ENCODE measurements at places on chromosomes 7 and 10. TPM values are rescaled to one million over a fixed set of nuclear protein-coding genes. Genes with fewer than 3 reads are reported as not detected.
A peak's percentile ranks its signal among the peaks of the same experiment; 100 is the strongest.

VSTM2A gene
- total RNA-seq, result 0.12 TPM

PTPRE gene
- total RNA-seq, result 0.93 TPM

GRCh38 chr10:7605565-7606295 is 61.0 kb downstream of the ITIH5 start:
- no peak for DNase-seq

GRCh38 chr7:92830532-92831110 is 5.8 kb downstream of the CDK6 start:
- no peak for DNase-seq

- no peak for DNase-seq
Observed at GRCh38 chr7:5226921-5227785, 37.1 kb downstream of the WIPI2 start.

DNA sequence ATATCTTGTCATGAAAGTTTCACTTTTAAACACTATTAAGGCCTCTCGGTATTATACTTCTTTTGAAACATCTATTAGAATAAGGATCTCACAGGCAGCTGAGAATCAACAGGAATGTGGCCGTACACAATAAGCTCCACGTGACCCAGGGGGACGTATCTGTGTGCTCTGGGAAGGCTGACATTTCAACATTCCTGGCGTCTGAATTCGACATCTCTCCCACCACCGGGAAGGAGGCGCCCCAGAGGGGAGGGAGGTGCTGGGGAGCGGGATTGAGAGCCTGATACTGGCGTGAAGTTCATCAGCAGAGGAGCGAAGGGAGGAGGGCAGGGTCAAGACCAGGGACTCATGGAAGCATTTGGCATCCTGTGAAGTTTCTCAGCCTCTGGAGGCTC is 401.3 kb downstream of the DNAJB6 start:
- DNase-seq, result peak; percentile 86

DNA sequence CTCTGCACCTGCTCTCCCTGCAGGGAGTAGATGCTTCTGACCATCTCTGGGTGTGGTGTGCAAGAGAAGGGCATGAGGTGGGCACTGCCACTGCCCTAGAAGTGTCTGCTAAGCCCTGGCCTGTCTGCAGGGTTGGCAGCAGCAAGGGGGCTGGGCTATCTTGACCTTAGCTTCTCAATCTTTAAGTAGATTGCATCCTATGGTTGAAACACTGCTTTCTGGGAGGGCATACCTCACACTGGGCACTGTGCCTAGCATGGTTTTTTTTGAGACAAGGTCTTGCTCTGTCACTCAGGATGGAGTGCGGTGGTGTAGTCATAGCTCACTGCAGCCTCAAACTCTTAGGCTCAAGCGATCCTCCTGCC is 54.9 kb downstream of the CLIP2 start:
- DNase-seq, result no peak

DNA sequence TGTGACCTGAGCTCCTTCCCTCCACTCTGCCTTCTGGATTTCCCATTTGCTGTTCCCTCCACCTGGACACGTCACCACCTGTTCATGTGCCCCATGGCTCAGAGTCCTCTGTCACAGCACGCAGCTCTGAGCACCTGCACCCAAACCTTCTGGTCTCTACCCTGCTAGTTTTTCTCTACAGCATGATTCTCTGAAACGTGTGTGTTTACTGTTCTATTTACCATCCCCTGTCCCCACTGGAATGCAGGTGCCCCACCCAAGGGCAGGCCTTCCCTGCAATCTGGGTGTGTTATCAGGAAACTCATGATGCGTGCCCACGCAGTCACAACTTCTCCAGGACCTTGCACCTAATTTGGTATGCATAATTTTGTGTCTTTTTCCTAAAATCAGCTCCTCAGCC is 284.4 kb upstream of the IGFBP3 start:
- DNase-seq, result no peak

- no peak for DNase-seq
Observed at GRCh38 chr10:19845503-19846368, 29.5 kb downstream of the PLXDC2 start.

- no peak for DNase-seq
Observed at GRCh38 chr7:50775836-50776235, 6.9 kb downstream of the GRB10 start.

DNA sequence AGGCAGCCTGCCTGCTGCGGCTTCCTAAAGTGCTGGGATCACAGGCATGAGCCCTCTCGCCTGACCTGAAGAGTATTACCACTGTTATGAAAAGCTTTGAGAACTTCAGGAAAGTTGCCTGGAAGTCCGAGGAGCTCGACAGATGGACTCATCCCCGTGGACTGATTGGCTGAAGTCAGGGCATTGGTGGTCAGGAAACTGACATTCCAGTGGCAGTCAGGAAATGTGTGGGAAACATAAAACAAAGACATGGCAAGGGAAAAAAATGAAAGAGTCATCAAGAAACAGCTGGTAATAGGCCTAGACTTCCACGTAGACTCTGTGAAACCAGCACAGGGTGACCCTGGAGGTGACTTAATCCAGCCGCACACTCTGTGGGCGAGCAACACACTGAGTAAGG is 123.3 kb downstream of the CDH23 start:
- DNase-seq, result no peak

DNA sequence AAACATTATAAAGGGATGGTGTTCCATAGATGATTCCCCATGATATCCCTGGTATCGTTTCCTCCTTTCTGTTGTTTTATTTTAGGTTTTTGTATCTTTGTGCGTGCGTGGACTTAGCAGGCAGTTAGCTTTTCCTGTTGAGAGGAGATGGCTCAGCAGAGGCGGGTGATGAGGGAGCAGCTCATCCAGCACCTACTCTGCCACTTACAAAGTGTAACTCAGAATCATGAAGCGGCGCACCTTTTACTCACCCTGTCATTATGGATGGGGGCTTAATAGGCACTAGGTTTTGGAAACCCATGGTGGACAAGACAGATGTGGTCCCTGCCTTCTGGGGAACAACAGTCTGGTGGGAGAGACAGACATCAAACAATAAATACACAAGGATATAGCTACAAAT is 17.1 kb downstream of the FAM241B start:
- no peak for DNase-seq

DNA sequence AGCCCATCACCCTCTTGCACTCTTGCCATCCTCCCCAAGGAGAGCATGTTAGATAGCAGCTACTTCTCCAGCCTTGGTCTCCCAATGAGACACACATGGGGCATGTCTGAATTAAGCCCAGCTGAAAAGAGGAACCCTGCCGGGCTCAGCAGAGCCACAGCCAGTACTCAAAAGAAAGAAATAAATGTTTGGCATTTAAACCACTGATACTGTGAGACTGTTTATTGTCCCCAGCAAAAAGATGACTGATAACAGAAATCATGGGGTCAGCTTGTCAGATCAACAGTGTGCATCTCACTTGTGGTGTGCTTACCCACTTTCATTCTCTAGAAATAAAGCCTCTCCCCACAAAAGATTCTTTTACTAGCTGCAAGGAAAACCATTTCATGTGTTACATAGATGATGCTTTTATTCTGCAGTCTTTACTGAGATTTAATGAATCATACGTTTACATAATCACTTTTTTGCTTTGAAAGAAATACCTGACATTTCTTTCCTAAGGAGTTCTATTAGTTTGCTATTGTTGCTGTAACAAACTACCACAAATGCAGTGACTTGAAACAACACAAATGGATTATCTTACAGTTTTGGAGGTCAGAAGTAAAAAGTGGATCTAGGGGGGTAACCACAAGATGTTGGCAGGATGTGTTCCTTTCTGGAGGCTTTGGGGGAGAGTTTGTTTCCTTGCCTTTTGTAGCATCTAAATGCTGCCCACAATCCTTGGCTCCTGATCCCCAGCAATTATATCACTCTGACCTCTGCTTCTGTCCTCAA is 20.9 kb downstream of the ANKRD7 start:
- DNase-seq, result peak; percentile 15
